ENCODE measurements at places on chromosomes 11 and 22.

DNA sequence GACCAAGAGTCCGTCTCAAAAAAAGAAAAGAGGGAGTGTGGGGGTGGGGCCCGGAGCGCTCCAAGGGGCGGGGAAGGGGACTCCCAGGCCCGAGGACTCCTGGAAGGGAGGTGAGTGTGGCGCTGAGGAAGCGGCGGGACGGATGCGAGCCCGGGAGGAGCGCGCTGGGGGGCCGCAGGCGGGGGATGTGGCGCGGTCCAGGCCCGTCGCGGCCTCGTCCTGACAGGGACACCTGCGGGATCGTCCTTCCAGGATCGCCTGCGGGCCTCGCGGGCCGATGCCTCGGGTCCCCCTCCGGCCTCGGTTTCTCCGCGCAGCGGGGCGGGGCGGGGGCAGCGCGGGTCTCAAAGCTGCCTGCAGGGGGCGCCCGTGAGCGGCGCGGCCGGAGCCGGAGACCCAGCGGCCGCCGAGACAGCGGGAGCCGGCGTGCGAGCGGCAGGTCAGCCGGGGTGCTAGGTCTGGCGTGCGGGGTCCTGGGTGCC, 3.8 kb upstream of the ADORA2A start:
- DNase-seq = no peak

DNA sequence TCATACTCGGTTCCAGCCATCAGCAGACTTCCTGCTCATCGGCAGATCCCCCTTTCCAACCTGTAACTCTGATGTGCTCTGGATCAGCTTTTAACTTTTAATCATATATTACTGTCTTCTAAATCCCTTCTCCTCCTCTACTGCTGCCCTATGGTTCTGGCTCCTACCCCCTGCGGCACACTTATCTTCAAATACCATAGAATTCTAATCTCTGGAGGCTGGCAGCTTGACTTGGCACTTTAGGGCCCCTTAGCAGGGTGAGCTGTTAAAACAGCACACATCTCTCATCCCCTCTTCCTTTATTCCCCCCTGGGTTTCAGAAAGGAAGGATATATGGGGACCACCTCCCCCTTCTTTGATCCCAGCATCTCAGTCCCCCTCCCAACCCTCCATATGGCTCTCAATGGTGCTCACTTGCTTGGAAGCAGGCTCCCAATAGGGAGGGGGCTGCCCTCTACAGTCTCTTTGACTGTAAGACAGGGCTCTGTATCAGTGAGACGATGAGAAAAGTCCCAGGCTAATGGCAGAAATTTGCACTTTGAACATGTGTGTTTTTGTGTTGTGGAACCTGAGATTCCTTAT, 4.4 kb upstream of the CNTF start:
- DNase-seq = no peak

DNA sequence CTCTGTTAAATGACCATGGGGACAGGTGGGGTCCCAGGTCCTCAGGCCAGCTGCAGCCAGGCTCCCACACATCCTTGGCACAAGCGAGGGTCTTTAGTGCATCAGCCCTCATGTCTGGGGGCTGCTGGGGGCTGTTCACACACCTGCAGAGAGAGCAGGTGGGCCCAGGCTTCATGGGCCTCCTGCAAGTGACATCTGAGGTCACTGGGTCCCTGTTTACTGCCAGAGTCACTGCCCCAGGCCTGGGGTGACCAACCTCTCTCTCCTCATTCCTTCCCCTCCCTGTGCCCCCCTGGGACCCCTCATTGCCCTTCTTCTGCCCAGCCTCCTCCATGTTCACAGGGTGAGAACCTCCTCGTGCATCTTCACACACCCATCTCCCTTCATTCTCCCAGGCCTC, 92.4 kb downstream of the RTL6 start:
- DNase-seq = no peak

DNA sequence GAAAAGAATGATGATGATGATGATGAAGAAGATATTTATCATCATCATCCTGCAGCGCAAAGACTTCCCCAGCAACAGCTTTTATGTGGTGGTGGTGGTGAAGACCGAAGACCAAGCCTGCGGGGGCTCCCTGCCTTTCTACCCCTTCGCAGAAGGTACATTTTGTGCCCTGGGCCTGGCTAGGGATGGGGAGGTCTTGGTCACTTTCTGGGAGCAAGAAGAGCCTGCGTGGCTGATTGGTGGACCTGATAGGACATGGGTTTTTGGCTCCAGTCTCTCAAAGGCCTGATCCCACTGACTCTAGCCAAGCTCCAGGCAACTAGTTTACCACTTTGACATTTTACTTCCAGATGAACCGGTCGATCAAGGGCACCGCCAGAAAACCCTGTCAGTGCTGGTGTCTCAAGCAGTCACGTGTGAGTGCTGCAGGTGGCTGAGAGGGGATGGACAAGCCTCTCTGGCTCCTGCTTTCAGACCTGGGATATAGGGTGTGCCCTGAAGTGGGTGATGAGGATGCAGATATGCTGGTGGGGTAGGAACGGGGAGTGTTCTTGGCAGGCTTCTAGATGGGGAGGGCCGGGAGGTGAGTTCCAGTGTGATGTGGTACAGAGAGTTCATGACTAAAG, 5.3 kb downstream of the SIDT2 start:
- DNase-seq = no peak

GRCh38 chr22:46801826-46802607, 39.6 kb downstream of the TBC1D22A start:
- no peak for DNase-seq

GRCh38 chr22:32475468-32476010, 928 bp downstream of the FBXO7 start:
- no peak for DNase-seq
